ENCODE measurements at places on chromosomes 5 and 9.

DNA sequence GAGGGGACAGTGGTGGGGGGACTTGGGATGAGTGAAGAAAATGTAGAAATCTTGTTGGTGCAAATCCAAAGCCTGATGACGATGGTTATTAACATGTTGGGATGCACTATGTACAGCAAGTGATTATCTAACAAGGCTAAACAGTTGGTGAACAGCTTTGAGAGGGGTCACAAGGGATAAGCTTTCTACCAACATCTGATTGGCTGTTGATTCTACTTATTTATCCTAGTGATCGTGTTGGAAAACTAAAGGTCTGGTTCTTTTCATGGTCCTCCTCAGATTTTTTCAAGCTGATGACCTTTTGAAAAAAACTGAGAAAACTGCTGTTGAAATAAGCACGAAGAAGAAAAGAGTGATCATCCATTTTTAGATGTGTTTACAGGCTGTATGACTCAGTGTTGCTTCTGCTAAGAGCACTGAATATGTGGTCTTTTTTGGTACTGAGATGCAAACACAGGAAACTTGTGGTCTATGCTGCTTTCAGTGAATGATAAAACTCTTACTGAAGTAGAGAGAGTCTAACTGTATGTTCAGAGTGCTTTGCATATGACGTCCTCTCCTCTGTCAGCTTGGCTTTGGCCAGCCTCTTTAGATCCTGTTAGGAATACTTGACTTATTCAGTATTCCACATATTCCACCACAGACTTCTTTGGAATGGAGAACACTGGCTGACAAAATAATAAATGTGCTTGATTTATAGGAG is 174.8 kb downstream of the SLF1 start:
- peak; percentile 36 for DNase-seq

GRCh38 chr5:126438267-126438666 is 15.1 kb downstream of the GRAMD2B start:
- no peak for DNase-seq

DNA sequence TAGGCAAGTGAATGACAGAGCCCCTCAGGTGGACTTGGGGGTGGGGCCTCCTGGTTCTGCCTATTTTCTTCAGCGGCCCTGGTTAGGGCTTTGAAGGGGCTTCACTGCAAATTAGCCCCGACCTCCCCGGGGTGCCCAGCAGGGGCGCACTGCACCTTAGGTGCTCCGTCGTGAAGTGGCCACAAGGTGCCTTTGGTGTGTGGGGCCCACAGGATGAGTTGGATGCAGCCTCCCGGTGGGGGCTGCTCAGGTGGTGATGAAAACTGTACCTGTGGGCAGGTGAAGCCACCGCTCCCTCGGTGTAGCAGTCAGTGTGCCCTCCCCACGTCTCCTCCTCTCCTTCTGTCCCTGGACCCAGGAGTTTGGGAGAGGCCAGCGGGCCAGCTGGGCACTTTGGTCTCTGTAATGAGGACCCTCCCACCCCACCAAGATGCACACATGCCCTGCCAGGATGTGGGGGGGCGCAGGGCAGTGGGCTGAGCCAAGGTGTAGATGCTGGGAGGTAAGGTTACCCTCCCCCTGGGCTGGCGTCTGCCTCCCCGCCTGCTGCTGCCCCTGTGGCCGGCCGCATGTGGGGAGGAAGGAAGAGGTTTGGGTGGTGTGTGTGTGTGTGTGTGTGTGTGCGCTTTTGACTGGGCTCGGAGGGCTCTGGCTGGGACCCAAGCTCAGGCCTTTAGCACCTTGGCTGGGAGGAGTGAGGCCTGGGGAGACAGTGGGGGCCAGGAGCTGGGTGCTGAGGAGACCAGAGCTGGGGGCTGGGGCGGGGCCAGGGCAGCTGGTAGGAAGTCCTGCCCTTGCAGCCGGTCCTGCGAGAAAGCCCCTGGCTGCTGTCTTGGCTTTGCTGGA is 55.6 kb downstream of the RXRA start:
- peak; percentile 81 for DNase-seq

GRCh38 chr9:97675655-97676054 is 21.5 kb downstream of the XPA start:
- DNase-seq: no peak

DNA sequence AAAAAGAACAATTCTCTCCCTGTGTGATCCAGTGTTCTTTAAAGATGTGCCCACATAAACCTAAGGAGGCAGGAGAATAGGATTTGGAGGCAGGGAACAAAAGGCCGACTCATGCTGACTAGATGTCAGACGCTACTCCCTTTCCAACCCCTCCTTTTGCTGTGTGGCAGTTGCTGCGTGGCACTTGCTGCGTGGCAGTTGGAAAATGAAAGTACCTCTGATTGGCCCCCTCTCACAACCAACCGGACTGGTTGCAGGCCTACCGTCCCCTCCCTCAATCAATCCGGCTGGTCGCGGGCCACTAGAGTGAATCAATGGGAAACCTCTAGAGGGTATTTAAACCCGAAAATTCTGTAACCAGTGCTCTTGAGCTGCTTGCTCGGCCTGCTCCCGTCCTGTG is 551.0 kb downstream of the KIF4B start:
- DNase-seq: no peak

DNA sequence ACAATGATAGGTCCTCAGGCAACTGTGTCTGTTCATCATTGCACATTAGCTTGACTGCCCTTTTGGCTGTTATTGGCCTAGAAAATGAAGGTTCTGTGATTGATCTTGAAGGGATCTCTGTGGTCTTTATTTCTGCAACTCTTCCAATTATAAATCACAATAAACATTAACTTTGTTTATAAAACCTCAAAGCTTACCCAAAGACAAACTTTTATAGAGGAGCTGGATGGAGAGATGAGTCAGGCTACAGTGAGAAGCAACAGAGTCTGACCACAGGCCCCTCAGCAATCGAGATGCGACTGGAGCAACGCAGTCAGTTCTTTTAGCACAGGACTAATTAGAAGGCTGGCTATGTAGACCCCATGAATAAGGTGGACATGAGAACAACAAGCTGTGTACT is 5.3 kb downstream of the MACROH2A1 start:
- DNase-seq: no peak

DNA sequence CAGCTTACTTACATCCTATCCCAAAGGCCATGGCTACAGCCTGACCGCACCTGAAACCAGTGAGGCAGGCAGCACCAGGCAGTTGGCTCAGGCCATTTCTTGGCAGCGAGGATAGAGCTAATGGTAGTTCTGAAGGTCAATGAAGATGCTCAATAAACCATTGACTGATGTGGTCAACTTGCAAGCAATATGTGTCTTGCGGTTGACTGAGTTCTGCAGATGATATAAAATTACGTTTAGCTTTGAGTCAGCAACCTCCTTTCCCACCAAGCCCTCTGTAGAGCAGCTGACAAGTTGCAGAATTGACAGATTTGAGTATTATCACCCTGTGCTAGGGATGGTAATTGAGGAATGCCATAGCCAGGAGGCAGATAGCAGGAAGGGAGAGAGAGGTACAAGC is 189.0 kb upstream of the PUM3 start:
- no peak for DNase-seq

GRCh38 chr5:176169393-176170063 is 68.7 kb upstream of the SIMC1 start:
- DNase-seq: no peak

GRCh38 chr5:80468131-80468530 is 19.8 kb upstream of the FAM151B start:
- no peak for DNase-seq

DNA sequence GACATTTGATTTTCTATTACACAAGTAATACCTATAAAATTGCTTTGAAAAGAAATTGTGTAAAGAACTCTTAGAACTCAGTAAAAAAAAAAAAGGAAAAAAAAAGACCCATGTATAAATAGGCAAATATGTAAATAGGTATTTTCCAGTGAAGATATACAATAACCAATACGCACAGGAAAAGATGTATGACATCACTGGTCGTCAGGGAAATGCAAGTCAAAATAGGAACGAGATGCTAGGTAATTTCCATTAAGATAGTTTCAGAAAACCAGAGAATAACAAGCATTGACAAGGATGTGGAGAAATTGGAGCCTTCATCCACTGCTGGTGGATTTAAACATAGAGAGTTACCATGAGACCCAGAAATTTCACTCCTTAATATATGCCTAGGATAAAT is 708.8 kb downstream of the MTRR start:
- DNase-seq: no peak

- DNase-seq: no peak
These were observed 538.2 kb downstream of the CCDC171 start for GRCh38 chr9:16090907-16091629.

GRCh38 chr9:95413793-95414192 is 96.3 kb upstream of the FANCC start:
- DNase-seq: no peak

DNA sequence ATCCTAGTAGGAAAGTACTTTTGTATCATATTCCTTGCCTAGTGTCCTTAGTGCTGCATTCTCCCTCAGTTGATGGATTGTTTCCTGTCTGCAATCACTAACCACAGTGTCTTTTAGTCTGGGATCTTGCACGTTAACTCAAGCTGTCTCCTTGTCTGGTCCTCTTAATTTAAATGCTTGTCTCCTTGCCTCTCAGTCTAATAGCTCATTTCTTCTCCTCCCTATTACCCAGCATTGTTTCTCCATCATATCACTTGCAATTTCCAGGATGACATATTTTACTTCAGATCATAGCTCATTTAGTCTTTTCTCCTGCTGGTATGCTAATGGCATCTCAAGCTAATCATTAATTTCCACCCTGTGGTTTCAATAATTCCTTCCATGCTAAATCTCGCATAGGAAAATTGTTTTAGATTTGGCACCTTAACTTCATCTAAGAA is 2052.0 kb upstream of the C9orf72 start:
- peak; percentile 47 for DNase-seq

GRCh38 chr5:2205185-2205585 is 322.5 kb upstream of the IRX4 start:
- DNase-seq: no peak

GRCh38 chr9:82670000-82670399 is 392.9 kb downstream of the RASEF start:
- DNase-seq: no peak

DNA sequence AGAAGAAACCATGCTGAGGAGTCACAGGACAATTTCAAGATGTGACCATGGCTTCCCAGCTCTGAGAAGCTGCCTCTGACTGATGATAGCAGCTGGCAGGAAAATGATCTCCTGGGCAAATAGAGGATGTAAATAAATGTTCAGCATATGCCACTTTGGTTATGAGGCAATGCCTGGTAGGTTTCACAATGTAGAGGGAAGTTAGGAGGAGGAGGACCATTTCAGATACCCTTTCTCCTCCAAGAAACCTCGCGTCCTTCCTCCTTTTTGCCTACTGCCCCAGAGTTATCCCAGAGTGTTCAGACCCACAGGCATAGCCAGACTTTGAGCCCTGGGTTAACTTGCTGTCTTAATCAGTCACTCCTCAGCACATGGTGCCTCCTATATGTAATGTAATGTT is 541.6 kb upstream of the DAP start:
- DNase-seq: no peak

GRCh38 chr9:134220311-134220710 is 55.9 kb upstream of the RNU6ATAC start:
- DNase-seq: no peak

DNA sequence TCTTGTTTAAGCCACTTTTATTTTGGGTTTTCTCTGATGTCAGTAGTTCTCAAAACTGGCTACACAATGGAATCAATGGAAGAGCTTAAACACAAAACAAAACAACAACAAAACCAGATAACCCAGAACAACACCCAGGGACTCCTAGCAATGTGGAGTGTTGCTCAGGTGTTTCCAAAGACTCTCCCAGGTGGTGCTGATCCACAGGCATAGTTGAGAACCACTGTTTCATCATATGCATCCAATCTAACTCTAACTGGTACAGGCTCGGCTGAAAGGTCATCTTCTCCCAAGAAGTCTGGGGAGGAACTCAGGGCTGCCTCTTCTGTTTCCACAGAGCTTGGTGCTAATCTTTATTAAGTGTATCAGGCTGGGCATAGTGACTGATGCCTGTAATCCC is 5.4 kb upstream of the ALDH1B1 start:
- DNase-seq: no peak

DNA sequence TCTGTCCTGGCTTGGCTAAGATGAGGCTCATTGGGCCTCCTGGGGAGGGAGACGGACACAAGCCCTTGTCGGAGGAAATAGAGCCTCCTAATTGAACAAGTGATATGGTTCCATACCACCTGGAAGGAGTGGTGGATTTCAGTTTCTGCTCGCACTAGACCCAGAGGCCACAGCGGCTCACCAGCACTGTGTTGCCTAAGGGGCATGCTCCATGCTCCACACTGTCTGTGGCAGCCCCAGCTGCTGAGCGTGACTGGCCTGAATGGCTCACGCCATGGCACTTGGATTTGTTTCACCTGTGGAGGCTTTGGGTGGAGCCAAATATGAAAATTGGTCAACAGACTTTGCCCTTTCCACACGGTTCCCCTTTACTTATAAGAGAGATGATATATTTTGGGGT is 181.1 kb downstream of the HSPA4 start:
- no peak for DNase-seq

- DNase-seq: no peak
These were observed 40.4 kb downstream of the LPAR1 start for GRCh38 chr9:110997847-110998246.

DNA sequence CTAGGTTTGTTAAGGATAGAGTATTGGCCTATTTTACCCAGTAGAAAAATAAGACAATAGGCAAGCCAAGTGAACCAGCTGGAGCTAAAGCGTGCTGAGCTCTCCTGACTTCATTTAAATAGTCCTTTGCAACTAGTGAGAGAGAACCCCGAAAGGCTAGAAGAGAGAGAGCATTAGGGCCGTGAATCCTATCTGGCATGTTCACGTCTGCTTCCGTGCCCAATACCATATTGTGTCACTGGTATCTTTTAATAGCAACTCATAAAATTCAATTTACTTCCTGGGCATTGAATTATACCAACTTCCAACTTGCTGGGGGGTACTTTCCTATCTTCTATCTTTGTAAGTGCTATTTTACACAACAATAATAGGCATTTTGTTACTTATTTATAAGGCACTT is 13.8 kb downstream of the DNAJC18 start:
- no peak for DNase-seq

All from KBM-7 (cell line).